Kasumi-1 (cell line): ENCODE measurements at places on chromosomes 3 and 15.

GRCh38 chr15:98881526-98882520, 125.8 kb downstream of the PGPEP1L start:
- peak; percentile 68 for DNase-seq

- DNase-seq: no peak
These were observed 941.1 kb upstream of the CFAP20DC start for GRCh38 chr3:59990915-59991314.

- no peak for DNase-seq
These were observed 126.7 kb downstream of the AKAP13 start for GRCh38 chr15:85507114-85507513.

DNA sequence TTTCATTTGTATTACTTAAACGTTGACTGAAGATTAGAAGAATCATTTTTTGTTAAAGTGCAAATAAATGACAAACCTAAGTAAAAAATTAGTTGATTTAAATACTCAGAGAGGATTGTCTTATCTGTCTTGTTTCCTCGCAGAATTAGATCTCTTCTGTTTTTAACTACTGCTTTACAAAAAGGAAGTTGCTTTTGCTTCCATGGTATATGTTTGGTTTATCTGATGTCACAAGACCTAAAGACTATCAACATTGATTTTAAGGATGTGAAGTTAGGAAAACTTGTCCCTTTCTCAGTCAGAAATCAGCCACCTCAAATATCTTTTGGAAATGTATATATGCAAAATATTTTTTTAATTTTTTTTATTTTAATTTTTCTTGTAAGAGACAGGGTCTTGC, 28.7 kb downstream of the GPR171 start:
- peak; percentile 8 for DNase-seq

GRCh38 chr15:71730277-71731144, 79.8 kb upstream of the NR2E3 start:
- peak; percentile 67 for DNase-seq

DNA sequence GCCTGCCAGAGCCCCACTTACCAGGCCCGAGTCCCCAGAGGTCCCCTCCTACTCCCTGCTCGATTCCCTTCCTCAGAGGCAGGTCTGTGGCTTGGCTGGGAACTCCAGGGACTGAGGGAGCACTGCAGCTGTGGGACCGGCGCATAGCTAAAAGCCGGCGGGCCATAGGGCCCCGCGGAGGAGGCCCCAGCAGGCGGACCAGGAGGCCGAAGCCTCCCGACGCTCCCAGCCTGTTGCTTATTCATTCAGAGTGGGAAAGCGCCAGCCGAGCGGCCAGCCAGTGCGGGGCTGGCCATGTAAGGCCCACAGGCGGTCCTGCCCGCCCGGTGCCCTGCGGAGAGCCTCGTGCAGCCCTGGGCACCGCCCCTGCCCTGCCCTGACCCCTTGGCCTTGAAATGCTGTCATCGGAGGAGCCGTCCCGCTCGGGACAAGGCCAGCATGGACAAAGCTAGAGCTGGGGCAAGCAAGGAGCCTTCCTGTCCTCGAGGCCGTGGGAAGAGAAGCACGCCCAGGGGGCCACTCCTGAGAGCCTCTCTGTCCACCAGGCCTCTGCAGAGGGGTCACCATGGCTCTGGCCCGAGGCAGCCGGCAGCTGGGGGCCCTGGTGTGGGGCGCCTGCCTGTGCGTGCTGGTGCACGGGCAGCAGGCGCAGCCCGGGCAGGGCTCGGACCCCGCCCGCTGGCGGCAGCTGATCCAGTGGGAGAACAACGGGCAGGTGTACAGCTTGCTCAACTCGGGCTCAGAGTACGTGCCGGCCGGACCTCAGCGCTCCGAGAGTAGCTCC, at the start of gene LOXL1:
LOXL1 (plus strand) TSS at position 244 of the 784 bp plus-strand sequence; CDS start at position 566, 322 bp downstream.
- no peak for DNase-seq
